ENCODE measurements at places on chromosomes 5 and 9.

DNA sequence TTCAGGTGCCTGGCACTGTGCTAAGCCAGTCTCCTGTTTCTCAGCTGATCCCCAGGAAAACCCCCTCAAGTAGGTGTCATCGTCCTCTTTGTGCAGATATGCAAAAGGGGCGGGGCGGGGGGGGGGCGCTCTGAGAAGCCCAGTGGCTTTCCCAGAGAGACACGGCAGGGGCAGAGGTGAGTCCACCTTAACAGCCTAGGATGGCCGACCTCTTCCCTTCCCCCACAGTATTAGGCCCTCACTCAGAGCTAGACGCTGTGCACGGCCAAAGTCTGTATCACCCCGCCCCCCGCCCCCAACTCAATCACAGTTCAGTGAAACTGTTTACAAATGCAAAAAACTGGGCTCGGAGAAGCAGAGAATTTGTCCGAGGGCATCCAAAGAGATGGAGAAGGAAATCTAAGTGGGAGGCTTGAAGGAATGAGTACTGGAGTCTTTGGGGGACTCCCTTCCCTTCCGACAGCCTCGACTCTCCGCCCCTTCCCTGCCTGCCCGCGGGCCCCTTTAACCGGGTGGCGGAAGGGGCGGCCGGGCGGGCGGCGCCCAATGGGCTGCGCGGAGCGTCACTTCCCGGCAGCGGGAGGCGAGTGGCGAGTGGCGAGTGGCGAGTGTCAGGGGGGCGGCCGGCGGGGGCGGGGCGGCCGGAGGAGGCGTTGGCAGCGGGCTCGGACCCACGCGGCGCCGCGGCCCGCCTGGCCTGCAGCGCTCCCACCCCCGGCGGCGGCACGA lies at the start of gene ERGIC1:
Gene ERGIC1, plus strand, starts transcription at position 566 of the 729 bp plus-strand sequence. Its CDS starts 163 bp downstream, at position 729.
- DNase-seq, result peak; percentile 90

DNA sequence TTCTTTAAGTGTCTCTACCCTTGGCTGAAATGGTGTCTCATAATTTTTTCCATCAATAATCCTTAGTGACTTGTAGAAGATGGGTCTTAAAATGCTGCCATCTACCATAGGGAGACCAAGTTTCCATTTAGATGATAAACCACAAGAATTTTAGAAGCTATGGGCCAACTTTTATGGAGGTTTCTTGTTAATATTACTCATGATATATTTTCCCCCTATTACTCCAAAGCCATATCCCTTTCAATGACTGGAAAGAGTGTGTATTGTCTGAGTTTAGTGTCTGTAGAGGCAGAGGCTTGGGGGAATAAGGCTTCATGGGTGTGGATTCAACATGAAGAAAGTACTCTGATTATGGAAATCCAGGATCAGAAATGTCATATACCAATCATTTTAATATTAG lies 507.3 kb upstream of the TNC start:
- no peak for DNase-seq

DNA sequence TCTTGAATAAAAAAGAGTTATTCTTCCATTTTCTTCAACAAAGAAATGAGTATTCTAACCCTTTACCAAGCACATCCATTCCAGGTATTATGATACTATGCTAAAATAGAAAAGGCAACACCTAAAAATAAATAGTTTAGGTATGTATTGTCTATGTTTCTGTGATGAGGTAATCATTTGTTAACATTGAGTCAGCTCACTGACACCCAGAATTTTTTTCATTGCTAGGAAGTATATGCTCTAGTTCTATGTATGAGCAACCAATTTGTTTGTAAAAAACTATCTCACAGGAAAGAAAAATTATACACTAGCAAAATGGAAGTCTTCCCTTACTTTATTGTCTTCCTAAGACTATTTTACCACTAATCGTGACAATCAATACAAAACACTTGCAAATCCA lies 615.6 kb upstream of the GRIN3A start:
- no peak for DNase-seq

- DNase-seq, result no peak
Observed at GRCh38 chr5:58523956-58524355, 32.7 kb downstream of the GAPT start.

GRCh38 chr9:98806394-98807035 lies 955 bp upstream of the GALNT12 start:
- no peak for DNase-seq

GRCh38 chr9:10112798-10113197 lies 500.0 kb downstream of the PTPRD start:
- DNase-seq, result no peak

GRCh38 chr9:6212722-6213375 lies 2.8 kb upstream of the IL33 start:
- no peak for DNase-seq

DNA sequence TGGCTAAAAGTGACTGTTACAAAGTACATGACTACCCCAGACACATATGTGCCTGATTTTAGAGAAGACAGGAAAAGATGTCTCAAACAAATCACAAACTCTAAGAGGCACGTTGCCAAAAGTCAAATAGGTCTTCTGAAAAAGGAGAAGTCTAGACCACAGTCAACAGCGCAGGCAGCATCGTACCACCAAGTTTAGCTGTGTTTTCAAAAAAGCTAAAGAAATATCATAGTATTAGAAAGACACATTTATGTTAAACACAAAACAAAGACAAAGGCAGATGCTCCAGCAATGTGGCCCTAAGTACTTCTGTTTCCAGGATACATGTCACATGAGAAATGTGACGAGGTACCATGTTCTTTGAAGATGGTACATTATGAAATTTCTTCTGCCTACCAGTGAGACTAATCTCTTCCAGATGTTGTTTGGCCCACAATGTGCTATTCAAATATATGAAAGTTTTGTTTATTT lies 43.5 kb downstream of the LPAR1 start:
- no peak for DNase-seq

DNA sequence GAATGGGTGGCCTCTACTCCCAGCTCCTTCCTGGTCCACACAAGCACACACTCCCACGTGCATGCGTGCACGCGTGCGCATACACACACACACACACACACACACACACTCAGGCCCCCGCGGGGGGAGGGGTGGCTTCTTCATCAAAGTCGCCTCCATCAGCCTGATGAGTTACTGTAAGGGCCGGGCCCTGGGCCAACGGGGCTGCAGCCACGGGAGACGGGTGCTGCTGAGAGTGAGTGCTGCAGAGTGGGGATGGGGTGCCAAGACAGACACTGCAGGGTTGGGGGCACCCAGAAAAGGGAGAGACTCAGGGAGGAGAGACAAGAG lies 18.1 kb downstream of the CNTFR start:
- DNase-seq, result no peak

GRCh38 chr5:136731241-136731900 lies 366.0 kb upstream of the TRPC7 start:
- no peak for DNase-seq

GRCh38 chr9:130501639-130502038 lies 56.9 kb downstream of the ASS1 start:
- DNase-seq, result peak; percentile 28

DNA sequence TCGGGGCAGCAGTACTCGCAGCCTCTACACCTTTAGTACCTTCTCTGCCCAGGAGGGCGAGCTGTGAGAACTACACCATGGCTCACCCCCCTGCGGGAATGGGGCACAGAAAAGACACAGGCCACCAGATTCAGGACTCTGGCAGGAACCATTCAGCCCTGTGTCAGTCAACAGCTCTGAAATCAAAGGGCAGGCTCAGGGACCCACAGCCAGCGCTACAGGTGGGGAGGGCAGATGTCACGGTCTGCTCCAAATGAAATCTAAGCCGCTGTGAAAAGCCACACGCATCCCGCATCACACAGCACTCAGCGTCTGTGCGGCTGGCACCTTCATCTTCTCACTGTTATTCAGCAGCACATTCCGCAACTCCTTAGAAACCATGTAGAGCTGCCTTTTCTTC lies 27.9 kb downstream of the NSUN2 start:
- DNase-seq, result no peak

DNA sequence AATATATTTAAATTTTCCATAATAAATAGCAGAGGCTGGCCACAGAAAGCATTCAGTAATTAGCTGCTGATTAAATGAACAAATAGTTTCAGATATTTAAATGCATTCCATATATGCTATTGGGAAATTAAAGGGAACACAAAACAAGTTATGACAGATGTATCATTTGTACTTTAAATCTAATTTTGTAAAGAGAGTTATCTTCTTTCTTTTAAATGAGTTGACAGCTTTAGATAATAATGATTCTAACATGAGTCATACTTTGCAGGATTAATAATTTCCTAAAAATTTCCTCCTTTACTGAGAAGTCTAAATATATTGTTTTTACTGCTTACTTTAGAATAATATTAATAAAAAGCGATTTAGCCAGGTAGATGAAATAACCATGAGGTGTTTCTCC lies 320.1 kb downstream of the ADAMTS6 start:
- DNase-seq, result no peak

GRCh38 chr9:16675131-16675530 lies 195.3 kb downstream of the BNC2 start:
- DNase-seq, result no peak

GRCh38 chr5:56050551-56051255 lies 55.9 kb upstream of the IL6ST start:
- no peak for DNase-seq

DNA sequence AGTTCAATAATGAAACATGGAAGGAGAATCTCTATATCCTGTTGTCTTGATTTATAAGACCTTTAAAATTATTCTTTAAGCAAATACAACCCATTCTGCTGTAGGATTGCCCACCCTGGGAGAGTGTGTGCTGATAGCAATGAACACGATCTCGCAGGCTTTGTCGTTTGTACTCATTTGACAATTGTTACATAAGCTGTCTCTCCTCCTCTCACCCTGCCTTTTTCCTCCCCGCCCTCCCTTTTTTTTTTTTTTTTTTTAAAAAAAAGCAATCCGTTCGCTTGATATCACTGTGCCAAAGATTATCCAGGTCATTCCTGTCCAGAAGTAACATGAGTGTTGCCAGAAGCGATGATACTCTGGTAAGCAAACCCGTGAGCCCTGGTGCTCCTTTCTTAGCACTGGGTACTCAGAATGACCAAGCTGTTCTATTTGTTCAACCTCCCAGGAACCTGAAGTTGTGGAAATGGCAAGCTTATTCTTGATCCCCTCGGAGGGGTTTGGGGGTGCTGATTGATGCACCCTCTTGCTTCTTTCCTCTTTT lies 82.7 kb upstream of the CTSL start:
- no peak for DNase-seq

- no peak for DNase-seq
Observed at GRCh38 chr9:112175796-112176315, 759 bp upstream of the SUSD1 start.

DNA sequence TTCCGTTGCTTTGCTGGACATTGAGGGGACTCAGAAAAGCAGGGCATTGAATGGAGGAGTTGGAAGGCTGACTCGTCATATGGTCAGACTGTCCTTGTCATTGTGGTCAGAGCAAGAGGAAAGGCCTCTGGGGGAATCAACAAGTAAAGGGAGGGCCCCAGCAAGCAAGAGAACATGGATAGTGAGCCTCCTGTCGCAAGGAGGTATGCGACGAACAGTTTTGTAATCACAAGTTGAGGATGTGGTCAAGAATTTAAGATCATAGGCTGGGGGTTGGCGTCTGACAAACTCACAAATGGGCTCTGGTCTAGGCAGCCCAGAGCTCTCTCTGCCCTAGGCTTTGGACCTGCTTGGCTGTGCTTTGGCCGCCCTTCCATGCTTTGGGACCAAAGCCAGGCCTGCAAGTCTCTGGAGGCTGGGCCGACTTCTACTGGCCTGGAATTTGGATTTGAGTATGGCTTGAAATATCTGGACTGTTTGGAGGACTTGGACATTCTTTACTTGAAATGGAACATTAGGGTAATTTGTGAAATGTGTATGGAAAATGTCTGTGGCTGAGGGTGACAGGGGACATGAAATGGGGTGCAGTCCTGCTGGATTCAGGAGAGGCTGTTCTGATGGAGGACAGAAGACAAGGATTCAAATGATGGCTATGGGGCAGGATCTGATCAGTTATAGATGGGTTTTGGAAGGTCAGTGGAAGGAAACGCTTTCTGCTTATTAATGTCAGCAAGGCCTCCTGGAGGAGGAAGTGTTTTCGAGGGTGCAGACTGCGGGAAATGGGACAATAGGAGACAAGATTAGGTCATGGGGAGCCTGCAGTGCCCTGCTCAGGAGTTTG lies 19.2 kb upstream of the NDST1 start:
- peak; percentile 73 for DNase-seq

DNA sequence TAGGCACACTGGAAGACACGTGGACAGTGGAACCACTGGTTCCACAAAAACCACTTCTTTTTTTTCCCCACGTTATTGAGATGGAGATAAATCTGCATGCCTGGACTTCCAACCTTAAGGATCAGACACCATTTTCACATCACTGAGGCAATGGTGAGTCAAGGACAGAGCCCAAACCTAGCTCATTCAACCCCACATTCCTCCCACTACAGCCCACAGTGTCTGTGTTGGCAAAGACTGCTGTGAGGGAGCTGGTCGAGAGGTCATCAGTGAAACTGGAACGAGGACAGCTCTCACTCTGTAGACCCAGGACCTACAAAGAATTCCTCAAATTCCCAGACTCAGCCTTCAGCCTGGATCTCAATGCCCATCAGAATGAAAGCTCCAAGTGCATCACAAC lies 74.8 kb downstream of the ABCA1 start:
- DNase-seq, result no peak

GRCh38 chr5:94524841-94525697 lies 93.3 kb downstream of the KIAA0825 start:
- peak; percentile 15 for DNase-seq

DNA sequence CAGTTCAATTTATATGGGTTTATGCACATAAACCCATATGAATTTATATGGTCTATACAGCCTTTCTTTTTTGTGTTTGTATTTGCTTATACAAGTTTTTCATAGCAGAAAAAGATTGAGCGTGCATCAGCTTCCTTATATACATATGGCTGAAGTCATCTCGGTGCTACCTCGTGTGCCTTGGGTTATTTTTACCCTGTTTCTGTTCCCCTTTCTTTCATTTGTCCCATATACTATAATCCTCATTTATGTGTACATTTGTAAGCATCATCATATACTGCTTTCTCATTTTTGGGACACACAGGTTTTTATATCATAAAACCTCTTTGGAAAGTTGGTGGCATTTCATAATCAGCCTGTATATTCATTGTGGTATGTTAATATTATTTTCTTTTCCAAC lies 107.8 kb upstream of the ADAMTSL1 start:
- no peak for DNase-seq

GRCh38 chr5:31362529-31362900 lies 169.0 kb downstream of the CDH6 start:
- no peak for DNase-seq

DNA sequence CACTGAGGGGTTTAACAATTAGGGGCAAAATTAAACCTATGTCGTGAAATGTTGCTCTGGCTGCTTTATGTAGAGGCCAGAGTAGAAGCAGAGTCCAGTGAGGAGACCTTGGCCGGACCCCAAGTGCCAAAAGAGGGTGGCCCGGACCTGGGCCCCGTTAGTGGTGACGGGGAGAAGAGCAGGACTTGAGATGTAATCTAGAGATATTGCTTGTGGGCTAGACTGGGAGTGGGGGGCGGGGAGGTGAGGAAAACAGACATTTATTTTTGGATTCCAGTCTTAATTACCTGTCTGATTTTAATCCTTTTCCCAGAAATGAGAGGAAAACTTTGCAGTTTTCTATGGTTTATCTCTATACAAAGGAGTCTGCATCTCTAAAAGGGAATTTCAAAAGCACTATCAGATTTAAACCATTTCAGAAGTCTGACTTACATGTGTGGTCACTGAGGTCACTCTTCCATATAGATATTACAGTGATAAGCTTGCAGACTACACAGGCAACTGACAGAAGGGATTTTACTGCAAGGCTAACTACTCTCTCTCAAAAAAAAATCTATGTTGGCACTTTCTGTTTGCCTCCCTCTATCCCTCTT lies 108.1 kb downstream of the MED27 start:
- no peak for DNase-seq
